Adrenal gland (tissue), 19 donors: ENCODE measurements at places on chromosomes 12 and 14. TPM values are rescaled to one million over a fixed set of nuclear protein-coding genes. Genes with fewer than 3 reads are reported as not detected.

Gene CMA1
- total RNA-seq = not detected

Gene CISTR
- not detected for total RNA-seq

Gene TAS2R46
- 0.69 TPM for total RNA-seq

DNA sequence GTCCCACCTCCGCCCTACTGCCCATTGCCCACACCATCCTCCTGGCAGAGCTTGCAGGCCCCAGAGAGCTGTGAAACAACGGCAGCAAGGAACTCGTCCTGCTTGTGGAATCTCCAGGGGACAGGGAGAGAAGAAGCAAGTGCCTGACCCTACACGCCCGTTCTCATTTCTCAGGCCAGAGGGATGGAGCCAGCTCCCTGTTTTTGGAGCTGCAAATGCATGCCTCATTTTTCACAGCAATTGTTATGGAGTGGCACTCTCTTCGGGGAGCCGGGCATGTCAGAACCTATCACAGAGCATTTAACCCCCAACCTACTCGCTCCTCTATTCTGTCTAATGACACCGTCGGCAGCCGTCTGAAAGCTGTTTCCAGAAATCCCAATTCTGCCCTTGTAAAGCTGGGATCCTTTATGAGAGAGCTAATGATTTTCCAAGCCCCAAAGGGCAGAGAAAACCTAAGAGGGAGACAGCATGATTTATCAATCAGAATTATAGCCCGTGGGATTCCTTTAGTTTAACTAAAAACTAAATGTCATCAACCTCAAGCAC lies 222.3 kb upstream of the NOS1 start:
- no peak overlapping the region for H3K27ac ChIP-seq
- H3K4me3 ChIP-seq = no peak overlapping the region
- no peak for DNase-seq
- peaks cover 16% of the 10 kb centered on the region for H3K27me3 ChIP-seq
- H3K36me3 ChIP-seq = no peaks in the 10 kb centered on the region

GRCh38 chr12:93107514-93108312 lies 178.6 kb upstream of the EEA1 start:
- no peak overlapping the region for H3K27ac ChIP-seq
- DNase-seq = no peak
- no peaks in the 10 kb centered on the region for H3K36me3 ChIP-seq

DNA sequence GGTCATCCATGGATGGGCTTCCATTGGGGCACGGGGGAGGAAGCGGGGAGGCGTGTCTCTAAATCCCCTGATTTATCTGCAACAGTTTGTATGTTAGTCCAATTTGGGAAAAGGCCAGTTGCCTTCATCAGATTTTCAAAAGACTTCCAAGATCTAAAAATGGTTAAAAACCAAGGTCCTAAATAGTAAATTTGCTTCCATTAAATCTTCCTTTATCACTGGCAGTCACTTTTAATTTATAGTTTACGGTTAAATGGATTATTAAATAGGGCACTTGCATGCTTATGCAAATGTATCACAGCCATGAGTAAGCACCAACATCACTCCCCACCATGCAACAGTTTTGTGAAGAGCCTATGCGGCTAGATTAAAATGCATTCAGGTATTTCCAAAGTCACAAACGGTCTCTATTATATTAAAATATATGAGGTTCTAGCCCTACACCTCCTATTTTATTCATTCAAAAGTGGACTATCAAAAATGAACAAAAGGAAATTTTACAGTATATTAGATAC lies 108.2 kb upstream of the GPHB5 start:
- no peak overlapping the region for H3K27ac ChIP-seq
- no peak overlapping the region for H3K4me3 ChIP-seq
- DNase-seq = no peak
- H3K4me1 ChIP-seq = peaks cover 36% of the 10 kb centered on the region
- H3K36me3 ChIP-seq = no peaks in the 10 kb centered on the region
- no peaks in the 10 kb centered on the region for H3K27me3 ChIP-seq

GRCh38 chr12:92068459-92068858 lies 77.2 kb downstream of the BTG1 start:
- H3K27me3 ChIP-seq = no peaks in the 10 kb centered on the region
- no peaks in the 10 kb centered on the region for H3K4me1 ChIP-seq
- DNase-seq = no peak
- no peak overlapping the region for H3K27ac ChIP-seq
- no peaks in the 10 kb centered on the region for H3K36me3 ChIP-seq
- no peak overlapping the region for H3K4me3 ChIP-seq

GRCh38 chr12:110639336-110640141 lies 25.6 kb downstream of the TCTN1 start:
- no peak for DNase-seq
- H3K27me3 ChIP-seq = no peaks in the 10 kb centered on the region
- no peak overlapping the region for H3K27ac ChIP-seq
- no peak overlapping the region for H3K4me3 ChIP-seq
- peaks cover 5% of the 10 kb centered on the region for H3K36me3 ChIP-seq
- H3K4me1 ChIP-seq = no peaks in the 10 kb centered on the region
